Activated CD4-positive, CD25-positive, alpha-beta regulatory T cell (primary cell): ENCODE measurements at places on chromosomes 16 and 17.

DNA sequence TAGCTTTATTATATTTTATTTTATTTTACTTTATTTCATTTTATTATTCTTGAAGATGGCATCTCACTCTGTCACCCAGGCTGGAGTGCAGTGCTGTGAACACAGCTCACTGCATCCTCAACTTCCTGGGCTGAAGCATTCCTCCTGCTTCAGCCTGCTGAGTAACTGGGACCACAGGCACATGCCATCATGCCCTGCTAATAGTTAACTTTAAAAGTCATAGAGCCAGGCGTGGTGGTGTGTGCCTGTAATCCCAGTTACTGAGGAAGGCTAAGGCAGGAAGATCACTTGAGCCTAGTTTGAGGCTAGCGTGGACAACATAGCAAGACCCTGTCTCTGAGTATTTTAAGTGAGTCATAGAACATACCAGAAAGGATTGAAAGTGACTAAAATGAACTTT, 38.7 kb downstream of the ESRP2 start:
- no peak for DNase-seq

- DNase-seq, result no peak
Observed at GRCh38 chr17:82791532-82791931, 39.7 kb downstream of the TBCD start.

DNA sequence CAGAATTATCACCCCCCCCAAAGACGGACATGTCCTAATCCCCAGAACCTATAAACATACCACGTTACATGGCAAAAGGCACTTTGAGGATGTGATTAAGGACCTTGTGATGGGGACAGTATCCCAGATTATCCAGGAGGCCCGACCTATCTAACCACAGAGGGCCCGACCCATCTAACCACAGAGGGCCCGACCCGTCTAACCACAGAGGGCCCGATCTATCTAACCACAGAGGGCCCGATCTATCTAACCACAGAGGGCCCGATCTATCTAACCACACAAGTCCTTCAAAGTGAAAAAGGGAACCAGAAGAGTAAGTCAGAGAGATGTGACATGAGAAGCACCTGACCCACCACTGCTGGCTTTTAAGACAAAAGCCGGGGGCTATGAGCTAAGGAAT, 56.8 kb downstream of the ANKFY1 start:
- no peak for DNase-seq

DNA sequence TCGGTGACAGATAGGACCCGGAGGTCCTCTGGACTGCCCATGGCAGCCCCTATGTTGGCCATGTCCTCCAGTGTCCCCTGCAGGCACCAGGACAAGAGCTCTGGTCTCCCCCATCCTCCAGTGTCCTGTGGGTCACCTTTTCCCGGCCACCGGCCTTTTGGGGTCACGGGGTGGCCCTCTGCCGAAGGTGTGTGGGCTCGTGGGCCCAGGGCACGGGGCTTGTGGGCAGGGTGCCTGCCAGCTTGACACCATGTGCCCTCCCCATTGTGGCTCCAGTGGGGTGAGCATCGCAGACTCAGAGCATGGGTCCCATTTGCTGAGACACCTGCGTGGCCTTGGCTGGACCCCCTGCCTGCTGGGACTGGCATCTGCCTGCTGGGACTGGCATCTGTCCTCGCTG, 18.1 kb downstream of the GSE1 start:
- DNase-seq, result no peak

DNA sequence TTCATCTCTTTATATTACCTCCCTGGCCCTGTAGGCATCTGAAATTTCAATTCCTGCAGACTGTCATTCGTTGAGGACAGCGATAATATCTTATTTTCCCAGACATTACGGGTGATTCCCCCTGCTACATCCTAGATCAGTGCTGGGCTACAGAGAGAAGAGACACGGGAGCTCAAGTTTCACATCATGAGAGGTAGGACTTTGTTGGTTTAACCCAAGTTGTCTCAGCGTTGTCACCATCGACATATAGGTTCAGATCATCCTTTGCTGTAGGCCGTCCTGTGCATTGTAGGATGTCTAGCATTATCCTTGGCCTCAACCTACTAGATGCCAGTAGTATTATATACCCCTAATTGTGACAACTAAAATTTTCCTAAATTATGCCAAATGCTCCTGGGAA, 19.3 kb downstream of the MT1X start:
- DNase-seq, result no peak

DNA sequence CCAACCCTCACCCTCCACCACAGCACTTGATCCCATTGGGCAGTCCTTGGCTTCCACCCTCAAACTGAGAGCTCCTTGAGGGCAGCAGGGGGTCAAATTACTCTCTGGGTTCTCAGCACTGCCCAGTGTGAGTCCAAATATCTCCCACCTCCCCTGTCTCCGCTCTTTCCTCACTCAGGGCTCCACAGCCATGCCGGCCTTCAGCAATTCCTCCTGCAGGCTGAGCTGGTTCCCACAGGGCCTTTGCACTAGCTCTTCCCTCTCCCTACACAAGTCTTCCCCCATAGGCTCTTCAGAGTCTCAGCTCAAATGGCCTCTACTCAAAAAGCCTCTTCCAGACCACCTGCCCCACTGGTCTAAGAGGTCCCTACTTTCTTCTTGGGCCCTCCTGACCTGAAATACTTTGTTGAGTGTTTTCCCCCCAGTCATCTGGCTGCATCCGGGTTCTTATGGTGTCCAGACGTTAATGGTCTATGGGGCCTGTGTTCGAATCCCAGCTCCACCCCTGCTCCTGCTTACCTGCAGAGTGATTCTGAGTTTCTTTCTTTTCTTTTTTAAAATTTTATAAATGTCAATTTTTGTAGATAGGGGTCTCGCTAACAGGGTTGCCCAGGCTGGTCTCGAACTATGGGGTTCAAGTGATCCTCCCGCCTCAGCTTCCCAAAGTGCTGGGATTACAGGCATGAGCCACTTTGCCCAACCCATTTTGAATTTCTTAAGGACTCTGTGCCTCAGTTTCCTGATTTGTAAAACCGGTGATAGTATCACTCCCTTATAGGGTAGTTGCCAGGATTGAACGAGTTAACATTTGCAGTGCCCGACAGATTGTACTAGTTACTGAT, 973 bp upstream of the IL4R start:
- no peak for DNase-seq

GRCh38 chr16:52707676-52708337, 160.9 kb upstream of the TOX3 start:
- no peak for DNase-seq

DNA sequence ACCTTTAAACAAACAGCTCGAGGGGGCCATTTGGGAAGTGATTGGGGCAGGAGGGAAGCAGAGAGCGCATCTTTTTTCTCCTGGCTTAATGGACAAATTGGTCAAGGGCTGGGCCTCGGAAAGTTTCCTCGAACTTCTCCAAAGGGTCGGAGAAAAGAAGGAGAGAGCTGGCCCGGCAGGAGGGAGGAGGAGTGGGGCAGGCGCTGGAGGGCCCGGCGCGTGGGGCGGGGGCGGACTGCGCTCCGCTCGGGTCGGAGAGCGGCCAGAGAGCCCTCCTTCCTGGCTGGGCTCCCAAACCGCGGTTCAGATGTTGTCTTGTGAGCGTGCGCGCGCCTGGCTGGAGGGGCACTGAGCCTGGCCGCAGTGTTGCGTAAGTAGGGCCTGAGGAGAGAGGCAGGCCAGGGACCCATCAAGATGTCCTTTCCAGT, 1.2 kb downstream of the MMP2 start:
- no peak for DNase-seq

DNA sequence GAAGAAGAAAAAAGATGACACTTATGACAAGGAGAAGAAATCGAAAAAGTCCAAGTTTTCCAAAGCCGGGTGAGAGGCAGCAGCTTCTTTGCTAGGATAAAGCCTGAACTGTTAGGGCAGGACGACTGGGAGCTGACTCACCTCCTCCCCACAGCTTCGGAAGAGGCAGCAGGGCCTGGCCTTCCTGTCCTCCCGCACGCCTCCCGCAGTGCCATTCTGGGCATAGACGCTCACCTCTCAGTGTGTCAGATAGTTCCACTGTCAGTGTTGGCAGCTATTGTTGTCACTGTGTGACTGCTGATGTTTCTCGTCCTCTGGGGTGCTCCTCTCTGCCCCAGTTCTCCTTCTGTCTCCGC, 12.6 kb downstream of the UBN1 start:
- no peak for DNase-seq

DNA sequence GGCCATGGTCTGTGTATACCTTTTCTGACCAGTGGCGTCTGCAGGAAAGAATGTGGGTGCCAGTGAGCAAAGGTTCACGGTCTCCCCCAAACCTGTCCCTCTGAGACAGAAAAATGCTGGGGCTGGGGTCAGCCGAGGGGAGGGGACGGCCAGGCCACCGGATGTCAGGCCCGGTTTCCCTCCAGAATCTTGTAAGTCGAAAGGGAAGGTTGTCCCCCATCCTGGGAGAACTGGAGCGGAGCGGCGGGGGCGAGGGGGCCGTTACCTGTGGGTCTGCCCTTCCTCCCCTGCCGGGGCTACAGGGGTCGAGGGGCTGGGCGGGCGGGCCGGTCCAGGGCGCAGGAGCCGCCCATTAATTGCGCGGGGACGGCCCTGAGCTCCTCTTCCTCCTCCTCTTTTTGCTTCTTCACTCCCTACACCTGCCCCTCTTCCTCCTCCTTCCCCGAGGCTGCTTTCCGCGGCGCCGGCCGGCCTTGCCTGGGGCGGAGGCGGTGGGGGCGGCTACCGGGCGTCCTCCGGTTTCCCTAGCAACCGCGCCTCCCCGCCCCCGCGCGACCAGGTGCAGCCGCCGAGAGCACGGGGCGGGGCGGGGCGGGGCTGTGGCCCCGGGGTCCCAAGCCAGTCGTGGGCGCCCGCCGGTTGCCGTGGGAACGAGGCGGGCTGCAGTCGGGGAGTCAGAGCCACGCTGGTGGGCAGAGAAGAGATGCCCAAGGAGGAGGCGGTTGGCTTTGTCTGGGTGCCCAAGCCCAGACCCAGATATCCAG, at the start of gene MARCHF10:
Gene MARCHF10 (minus strand): TSS at position 503 of the 764 bp plus-strand sequence. CDS start 6,579 bp downstream, outside the sequence.
- DNase-seq, result no peak
